Activated T-cell treated with anti-CD3 and anti-CD28 coated beads for 24 hours (primary cell): ENCODE measurements at places on chromosomes 7 and 10.
A peak's percentile ranks its signal among the peaks of the same experiment; 100 is the strongest.

DNA sequence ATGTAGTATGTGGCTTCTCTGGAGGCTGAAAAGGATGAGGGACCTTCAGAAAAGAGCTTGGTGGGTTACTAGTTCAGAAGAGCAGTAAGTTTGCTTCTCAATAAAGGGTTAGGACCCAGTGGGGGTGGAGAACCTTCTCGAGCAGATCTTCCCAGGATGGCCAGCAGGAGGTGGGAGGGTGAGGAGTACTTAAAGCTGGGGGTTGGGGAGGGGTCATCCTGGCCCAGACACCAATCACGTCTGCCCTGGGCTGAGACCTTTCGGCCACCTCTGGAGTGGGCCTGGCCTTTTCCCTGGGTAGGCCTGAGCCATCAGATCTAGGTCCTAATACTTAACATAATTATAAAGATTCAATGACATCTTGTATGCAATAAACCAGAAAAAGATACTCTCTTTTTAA lies 149.0 kb upstream of the TCF7L2 start:
- no peak for DNase-seq

DNA sequence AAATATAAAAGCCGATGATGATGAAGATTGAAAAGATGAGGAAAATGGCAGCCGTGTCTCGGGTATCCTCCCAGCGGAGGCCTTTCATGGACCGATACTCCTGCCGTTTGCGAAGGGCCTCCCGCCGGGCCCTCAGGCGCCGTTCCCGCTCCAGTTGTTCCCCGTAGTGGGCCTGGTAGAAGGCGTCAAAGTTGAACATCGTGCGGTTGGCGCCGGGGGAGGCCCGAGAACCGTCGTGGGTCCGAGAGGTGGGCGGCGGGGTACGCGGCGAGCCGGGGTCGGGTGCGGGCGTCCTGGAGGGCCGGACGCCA lies 553 bp downstream of the DNAJC30 start:
- no peak for DNase-seq

- no peak for DNase-seq
Measured at GRCh38 chr7:37193087-37193774, 255.4 kb downstream of the ELMO1 start.

DNA sequence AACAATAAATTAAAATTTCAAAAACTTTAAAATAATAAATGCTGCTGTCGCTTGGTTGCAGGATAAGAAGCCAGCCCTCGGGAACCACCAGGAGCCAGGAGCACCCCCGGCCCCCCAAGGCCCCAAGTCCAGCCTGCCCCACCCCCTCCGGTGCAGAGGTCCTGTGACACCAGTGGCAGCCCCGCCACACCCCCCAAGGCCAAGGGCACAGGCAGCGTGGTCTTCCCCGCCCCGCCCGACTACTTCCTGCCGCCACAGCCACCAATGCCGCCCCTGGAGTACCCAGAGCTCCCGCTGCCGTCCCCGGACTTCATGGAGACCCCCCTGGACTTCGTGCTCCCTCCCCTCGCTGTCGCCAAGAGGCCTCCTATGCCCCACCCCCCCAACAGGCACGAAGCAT lies 44.5 kb upstream of the PDSS1 start:
- no peak for DNase-seq

GRCh38 chr7:139908792-139909191 lies 79.7 kb downstream of the TBXAS1 start:
- no peak for DNase-seq

GRCh38 chr10:97089209-97089870 lies 96.4 kb downstream of the SLIT1 start:
- DNase-seq: no peak

GRCh38 chr10:33325929-33326328 lies 8.5 kb downstream of the NRP1 start:
- no peak for DNase-seq

DNA sequence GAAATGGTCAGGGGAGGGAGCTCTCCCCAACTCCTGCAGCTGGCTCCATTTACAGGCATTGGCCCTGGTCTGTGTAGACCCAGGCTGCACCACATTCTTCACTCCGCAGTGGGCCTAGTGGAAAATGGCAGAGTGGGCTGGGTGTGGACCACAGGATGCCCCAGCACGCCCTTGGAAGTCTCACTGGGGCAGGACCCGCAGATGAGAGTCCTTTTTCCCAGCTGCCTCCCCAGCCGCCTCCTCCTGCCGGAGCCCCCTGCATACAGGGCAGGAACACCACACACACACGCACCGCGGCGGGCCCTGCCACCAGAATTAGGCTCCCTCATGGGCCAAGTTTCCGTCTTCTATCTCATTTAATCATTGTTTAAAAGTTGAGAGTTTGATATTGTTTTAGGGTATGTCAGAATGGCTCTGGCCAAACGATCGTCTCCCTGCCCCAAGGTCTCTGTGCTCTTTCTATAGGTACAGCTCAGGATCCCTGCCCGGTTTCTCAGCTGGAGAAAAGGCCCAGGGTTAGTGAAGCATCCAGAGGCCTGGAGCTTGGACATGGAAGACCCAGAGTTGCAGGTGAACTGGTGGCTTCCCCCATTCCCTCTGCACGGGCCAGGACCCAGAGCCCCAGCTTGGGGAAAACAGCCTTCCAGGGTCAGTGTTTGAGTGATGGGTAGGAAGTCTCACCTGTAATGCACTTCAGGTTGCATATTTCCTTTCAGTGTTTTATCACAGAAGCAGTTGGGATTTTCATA lies 42.0 kb downstream of the ZNF467 start:
- no peak for DNase-seq

DNA sequence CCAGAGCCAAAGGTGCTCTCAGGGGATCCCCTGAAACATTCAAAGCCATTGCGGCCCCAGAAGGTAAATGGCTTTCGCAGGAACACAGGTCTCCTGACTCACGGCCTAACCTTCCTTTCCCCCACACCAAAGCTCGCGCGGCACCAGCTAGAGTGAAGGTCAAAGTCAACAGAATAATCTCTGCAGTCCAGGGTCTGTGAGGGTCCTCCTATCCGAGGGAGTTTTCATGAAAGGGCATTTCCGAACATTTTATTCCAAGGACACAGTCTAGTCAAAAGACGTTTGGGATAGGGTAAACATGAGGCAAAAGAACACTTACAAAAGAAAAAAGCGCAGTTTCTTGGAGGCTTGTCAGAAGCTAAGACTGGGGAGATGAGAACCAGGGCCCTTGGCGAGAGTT lies 559 bp upstream of the STEAP2 start:
- DNase-seq: no peak

- DNase-seq: no peak
Measured at GRCh38 chr10:29030900-29031299, 258.0 kb upstream of the LYZL1 start.

DNA sequence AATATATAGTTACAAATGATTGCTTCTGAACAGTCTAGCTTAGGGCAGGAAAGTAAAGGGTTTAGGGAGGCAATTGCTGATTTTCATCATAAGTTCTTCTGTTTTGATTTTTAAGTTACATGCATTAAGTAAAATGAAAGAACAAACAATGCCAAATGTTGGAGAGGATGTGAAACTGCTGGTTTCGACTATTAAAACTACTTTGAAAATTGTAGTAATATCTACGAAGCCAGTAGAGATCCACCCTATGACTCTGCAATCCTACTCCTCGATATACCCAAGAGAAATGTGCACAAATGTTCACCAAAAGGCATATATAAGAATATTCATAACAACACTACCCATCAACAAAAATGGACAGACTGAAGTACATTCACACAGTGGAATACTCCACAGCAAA lies 24.3 kb downstream of the PDZD8 start:
- no peak for DNase-seq

DNA sequence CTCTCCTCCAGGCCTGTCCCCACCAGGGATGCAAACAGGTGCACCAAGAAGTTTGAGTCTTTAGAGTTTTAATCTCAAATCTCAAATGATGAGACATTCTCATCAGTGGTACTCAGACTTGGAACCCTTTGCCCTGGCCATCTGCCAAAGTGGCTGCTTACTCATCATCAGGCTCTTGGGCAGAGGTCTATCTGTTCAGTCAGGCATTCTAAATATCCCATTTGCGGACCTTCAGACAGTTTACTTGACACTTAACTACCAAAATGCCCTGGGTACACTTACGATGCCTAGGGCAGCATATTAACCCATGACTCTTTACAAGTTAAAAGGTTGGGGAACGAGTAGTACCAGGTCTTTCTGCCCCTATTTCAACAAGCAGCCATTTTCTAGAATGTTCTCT lies 61.2 kb upstream of the YAE1 start:
- no peak for DNase-seq

DNA sequence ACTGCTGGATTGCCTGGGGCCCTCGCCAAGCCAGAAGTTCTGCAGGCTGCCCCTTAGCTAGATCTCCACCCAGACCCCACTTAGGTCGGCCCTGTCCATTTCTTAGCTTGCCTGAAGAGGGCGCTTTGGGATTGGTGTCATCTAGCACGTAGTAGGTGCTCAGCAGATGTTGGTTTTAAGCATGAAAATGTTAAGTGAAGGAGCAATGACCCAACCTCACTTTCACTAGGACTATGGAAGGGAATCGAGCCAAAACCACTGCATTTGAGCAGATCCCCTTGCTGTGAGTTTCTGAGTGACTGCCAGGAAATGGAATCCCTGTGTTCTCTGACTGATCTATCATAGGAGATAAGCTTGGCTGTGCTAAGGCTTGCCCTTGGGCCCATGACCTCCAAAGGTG lies 131.7 kb upstream of the EEPD1 start:
- DNase-seq: no peak

GRCh38 chr7:23017309-23017708 lies 3.4 kb upstream of the HYCC1 start:
- DNase-seq: no peak

DNA sequence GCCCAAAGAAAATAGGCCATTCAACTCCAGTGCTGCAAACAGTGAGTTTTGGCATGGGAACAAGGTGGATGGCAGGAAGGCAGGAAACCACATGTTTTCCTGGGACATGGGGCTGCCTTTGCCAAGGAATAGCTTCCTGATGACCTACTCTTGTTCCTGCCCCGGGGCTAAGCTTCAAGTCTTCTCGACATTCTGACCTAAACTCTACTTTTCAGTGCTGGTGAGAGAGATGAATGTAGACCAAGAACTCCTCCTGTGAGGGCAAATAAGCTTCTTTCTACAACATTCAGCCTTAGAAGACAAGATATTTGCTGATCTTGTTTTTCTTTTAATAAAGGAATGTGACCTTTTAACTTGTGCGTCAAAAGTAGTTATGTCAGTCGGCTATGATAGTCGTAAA lies 199.0 kb downstream of the GPR37 start:
- no peak for DNase-seq

GRCh38 chr7:154308928-154309327 lies 256.7 kb downstream of the DPP6 start:
- no peak for DNase-seq

GRCh38 chr7:50221028-50221427 lies 83.5 kb upstream of the IKZF1 start:
- no peak for DNase-seq

GRCh38 chr7:126700807-126701604 lies 551.7 kb downstream of the GRM8 start:
- DNase-seq: peak; percentile 32

DNA sequence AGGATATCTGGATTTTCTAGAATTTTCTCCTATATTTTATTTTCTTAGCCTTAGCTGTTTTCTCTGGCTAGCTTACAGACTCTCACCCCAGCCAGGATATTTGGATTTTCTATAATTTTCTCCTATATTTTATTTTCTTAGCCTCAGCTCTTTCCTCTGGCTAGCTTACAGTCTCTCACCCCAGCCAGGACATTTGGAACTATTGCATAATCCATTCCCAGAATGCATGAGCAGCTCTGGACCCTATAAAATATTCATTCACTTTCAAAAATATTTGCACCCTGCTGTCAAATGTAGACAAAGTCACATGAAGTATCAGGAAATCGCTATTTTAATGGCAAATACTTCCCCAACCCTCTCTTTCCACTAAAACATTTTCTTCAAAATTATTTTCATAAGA lies 298.9 kb downstream of the DNAJB6 start:
- DNase-seq: no peak

DNA sequence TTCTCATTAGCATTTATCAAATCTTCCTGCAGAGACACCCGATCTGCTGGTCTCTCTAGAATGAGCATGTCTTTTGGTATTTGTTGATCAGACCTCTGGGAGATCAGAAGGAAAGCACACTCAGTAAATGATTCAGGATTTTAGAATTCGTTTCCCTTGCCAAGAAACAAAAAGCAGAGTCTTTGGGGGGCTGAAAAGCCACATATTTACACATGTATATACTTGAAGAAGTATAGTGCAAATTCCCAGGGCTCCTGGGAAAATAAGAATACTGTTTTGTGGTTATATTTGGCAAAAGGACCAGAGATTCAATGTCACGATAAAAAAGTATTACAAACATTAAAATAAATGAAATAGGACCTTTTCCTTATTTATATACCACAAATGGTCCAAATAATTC lies 100.2 kb downstream of the AGMO start:
- DNase-seq: no peak

DNA sequence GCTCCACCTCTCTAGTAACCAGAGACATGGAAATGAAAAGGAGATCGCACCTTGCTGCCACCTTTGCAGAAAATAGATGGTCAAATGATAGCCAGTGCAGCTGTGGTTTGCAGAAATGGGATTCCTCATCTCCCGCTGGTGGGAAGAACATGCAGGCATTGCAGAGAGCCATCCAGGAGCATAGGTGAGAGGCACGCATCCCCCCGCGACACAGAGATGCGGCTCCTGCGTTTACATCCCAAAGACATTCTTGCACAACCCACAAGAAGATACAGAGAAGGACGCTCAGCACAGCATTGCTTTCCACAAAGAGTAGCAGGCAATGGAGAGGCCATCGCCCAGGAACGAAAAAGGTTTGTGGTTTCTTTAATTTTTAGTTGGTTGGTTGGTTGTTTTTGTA lies 56.2 kb downstream of the OAT start:
- DNase-seq: no peak

DNA sequence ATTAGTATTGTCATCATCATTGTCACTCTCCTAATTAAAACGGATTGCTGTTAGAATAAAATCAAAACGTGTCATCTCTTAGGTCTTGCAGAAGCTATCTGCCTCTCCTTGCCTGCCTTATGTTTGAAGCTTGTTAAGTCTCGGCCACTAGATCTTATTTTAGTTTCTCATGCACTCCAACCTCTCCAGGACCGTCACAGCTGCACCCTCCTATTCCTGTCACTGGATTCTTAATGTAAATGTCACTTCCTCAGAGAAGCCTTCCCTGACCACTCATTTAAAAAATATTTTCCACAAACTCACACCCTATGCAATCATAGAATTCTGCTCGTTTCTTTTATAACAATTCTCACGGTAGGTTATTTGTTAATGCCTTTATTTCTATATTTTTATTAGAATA lies 103.9 kb upstream of the DKK1 start:
- DNase-seq: no peak

GRCh38 chr7:85602196-85602595 lies 415.3 kb upstream of the SEMA3D start:
- DNase-seq: no peak

DNA sequence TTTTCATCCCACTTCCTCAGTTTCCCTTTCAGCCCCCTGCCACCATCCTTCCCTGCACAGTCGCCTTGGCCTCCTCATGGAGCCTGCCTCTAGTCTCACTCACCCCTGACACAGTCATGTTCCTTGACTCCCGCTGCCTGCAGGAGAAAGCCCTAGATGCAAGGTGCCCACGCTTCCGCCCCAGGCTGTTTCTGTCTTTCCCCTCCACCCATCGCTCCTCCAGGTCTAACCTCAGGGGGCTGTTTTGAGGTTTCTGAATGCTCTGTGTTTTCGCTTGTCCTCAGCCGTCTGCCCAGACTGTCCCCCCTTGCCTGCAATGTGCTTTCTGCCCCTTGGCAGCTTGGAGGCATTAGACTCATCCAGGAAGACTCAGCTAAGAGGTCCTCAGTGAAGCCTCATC lies 89.9 kb downstream of the EMX2 start:
- no peak for DNase-seq

GRCh38 chr7:74482629-74483401 lies 29.1 kb downstream of the GTF2IRD1 start:
- no peak for DNase-seq
